ENCODE measurements at places on chromosomes 2 and 18.
A peak's percentile ranks its signal among the peaks of the same experiment; 100 is the strongest.

DNA sequence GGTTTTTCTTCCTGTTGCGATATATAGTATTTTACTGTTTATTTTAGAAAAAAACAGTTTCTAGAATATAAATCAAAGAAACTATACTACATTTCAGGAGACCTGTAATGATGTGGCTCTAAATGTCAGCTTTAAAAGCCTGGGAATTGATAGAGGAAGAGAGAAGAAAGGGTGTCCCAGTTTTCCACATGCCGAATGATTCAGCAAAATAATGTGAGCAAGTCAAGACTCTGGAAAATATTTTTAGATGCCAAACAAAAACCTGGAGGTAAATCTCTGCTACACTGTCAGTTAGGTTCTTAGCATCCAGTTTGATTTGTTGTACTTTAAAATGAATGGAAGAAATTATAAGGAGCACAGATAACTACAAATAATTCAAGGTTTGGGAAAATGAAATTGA is 67.1 kb upstream of the DSG1 start:
- no peaks in the 10 kb centered on the region for H3K27me3 ChIP-seq
- no peaks in the 10 kb centered on the region for H3K4me1 ChIP-seq
- no peak overlapping the region for H3K4me3 ChIP-seq
- no peaks in the 10 kb centered on the region for H3K36me3 ChIP-seq
- no peak for DNase-seq
- no peak overlapping the region for H3K27ac ChIP-seq

DNA sequence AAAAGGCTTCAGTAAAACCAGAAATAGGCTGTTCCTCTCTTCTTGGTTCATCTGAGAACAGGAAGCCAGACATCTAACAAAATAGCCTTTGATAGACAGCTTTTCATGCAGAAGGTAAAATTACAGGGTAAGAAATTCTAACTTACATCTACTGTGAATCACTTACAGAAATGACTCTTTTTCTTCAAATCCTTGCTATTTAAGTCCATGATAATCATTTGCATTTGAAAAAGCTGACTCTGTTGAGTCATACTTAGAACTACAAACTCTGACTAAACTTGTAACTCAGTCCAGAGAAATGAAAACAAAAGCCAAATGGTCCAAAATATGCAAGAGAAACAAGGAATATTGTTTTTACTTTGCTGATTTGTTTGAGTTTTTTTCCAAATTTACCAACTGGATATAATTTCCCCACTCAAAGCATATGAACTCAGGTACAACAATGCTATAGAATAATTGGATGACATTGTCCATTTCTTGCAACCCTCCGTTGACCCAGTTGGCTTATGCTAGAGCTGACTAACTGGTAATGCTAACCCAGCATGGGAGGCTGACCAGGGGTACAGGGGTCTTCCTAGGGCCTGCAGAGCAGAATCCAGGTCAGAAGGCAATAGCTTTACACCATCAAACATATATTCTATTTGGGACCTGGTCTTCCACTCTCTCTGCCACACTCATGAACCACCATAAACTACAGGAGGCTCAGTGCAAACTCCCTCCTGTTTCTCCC is 18.8 kb upstream of the MREG start:
- DNase-seq = no peak
- peak overlapping the region; percentile 67 for H3K4me3 ChIP-seq
- no peaks in the 10 kb centered on the region for H3K27me3 ChIP-seq
- H3K36me3 ChIP-seq = peaks cover 22% of the 10 kb centered on the region
- peak overlapping the region; percentile 93 for H3K27ac ChIP-seq

- H3K27me3 ChIP-seq = no peaks in the 10 kb centered on the region
- DNase-seq = no peak
- H3K4me1 ChIP-seq = no peaks in the 10 kb centered on the region
- no peaks in the 10 kb centered on the region for H3K36me3 ChIP-seq
- H3K27ac ChIP-seq = no peak overlapping the region
- H3K4me3 ChIP-seq = no peak overlapping the region
Measured at GRCh38 chr18:39225373-39225772, 1659.8 kb upstream of the CELF4 start.

DNA sequence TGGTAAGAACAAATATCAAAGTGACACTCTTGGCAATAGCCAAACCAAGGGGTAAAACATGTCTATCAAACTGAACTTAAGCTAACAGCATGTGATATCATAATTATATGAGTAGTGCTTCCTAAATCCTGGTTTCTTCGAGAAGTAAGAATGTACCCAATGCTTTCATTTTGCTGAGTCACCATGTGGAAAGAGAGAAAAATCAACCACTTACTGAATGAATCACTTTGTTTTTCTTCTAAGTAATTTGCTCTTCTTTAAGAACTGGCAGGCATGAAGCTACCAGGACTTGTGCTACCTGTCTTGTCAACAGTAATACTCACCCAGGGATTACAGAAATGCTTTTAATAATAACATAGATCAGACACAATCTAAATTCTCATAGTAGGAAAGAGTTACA is 19.0 kb upstream of the DUSP19 start:
- peaks cover 5% of the 10 kb centered on the region for H3K4me1 ChIP-seq
- peak; percentile 11 for DNase-seq
- H3K27me3 ChIP-seq = peaks cover 7% of the 10 kb centered on the region
- no peak overlapping the region for H3K27ac ChIP-seq
- H3K36me3 ChIP-seq = no peaks in the 10 kb centered on the region
- no peak overlapping the region for H3K4me3 ChIP-seq

DNA sequence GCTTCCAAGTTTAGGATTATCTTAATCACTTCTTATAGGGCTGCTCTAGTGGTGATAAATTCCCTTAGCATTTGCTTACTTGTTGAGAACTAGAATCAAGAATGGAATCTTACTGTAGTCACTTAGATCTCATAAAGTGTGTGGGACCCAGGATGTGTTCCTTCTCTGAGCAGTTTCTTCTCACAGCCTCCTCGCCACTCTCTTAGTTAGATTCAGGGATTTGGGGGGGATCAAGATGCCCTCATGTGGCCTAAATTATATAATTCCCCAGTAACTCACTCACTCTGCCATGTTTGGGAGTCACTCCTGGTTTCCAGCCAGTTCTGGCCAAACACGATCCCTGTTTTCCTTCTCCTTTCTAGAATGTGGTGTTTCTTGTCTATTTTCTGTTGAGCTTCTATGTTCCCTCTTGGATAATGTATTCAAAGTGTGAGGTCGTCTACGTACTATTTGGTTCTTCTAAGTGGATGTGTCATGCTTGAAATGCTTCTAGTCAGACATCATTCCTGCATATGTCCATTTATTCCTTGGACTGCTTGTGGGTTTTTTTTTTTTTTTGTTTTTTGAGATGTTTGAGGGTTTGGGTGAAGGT is 414.9 kb upstream of the SYT4 start:
- H3K27ac ChIP-seq = no peak overlapping the region
- H3K4me3 ChIP-seq = no peak overlapping the region
- H3K36me3 ChIP-seq = no peaks in the 10 kb centered on the region
- H3K27me3 ChIP-seq = no peaks in the 10 kb centered on the region
- H3K4me1 ChIP-seq = no peaks in the 10 kb centered on the region

DNA sequence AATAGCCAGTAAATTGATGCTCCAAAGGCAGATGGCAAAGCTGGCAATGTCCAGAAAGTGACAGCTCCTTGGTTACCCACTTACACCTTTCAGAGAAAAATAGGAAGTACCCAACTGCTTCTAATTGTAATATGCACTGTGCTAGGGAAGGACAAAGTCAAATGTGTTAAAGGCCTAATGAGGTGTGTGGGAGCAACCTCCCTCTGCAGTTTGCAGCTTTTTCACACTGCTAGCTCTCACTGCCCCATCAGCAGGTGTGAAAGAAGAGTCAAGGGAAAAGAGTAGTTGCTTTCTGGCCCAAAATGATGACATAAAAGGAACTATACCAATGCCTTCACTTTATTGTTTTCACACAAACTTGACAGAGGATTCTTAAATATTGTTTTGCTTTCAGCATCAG is 284.1 kb upstream of the SETBP1 start:
- H3K4me3 ChIP-seq = no peak overlapping the region
- no peaks in the 10 kb centered on the region for H3K27me3 ChIP-seq
- H3K36me3 ChIP-seq = no peaks in the 10 kb centered on the region
- no peak for DNase-seq
- H3K4me1 ChIP-seq = no peaks in the 10 kb centered on the region

- no peak overlapping the region for H3K27ac ChIP-seq
- H3K36me3 ChIP-seq = no peaks in the 10 kb centered on the region
- H3K4me1 ChIP-seq = peaks cover 17% of the 10 kb centered on the region
- H3K27me3 ChIP-seq = peaks cover 33% of the 10 kb centered on the region
Measured at GRCh38 chr2:109124982-109125592, 3.9 kb upstream of the SH3RF3 start.

- no peak overlapping the region for H3K27ac ChIP-seq
- H3K36me3 ChIP-seq = no peaks in the 10 kb centered on the region
- H3K4me3 ChIP-seq = no peak overlapping the region
- no peaks in the 10 kb centered on the region for H3K27me3 ChIP-seq
Measured at GRCh38 chr2:861655-862354, 88.8 kb upstream of the SNTG2 start.

- no peak overlapping the region for H3K4me3 ChIP-seq
- no peaks in the 10 kb centered on the region for H3K27me3 ChIP-seq
- H3K27ac ChIP-seq = no peak overlapping the region
- no peaks in the 10 kb centered on the region for H3K4me1 ChIP-seq
Measured at GRCh38 chr2:24164416-24164973, 10.4 kb upstream of the FAM228A start.

- H3K36me3 ChIP-seq = no peaks in the 10 kb centered on the region
- H3K27me3 ChIP-seq = no peaks in the 10 kb centered on the region
Measured at GRCh38 chr2:145026456-145027455, 506.8 kb upstream of the ZEB2 start.

DNA sequence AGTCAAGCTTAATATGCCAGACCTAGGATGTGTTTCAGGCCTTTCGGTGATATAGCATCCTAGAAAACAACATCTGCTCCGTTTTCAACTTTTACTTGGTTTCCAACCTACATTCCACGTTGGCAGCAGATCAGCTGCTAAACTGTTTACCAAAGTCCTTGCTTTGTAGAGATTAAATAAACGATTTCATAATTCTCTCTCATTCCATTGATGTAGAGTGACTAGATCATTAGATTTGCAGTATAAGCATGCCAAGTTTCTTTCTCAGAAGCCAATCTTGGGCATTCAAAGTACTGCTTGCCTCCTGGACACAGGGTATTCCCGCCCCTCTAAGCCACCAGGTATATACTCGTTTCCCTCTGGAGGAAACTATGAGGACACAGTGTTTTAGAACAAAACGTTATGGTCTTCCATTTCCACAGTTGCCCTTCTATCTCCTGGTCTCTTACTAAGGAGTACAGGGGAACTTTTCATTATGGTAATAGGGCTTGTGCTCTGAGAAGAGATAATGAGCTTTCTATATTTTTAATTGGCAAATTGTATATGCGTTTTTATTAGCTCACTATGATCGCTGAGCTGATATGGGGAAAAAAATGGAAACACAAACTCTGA is 10.5 kb upstream of the INSIG2 start:
- no peak overlapping the region for H3K4me3 ChIP-seq
- H3K4me1 ChIP-seq = no peaks in the 10 kb centered on the region
- H3K36me3 ChIP-seq = no peaks in the 10 kb centered on the region
- H3K27me3 ChIP-seq = peaks cover 61% of the 10 kb centered on the region
- no peak overlapping the region for H3K27ac ChIP-seq

GRCh38 chr2:132936261-132936660 is 266.3 kb upstream of the LYPD1 start:
- H3K4me3 ChIP-seq = no peak overlapping the region
- DNase-seq = no peak
- no peaks in the 10 kb centered on the region for H3K27me3 ChIP-seq

- no peak overlapping the region for H3K4me3 ChIP-seq
- H3K4me1 ChIP-seq = peaks cover 7% of the 10 kb centered on the region
- H3K27me3 ChIP-seq = peaks cover 14% of the 10 kb centered on the region
- H3K27ac ChIP-seq = no peak overlapping the region
- DNase-seq = no peak
Measured at GRCh38 chr2:203549406-203549805, 14.3 kb upstream of the RAPH1 start.

Measured in activated CD4-positive, alpha-beta T cell treated with anti-CD3 and anti-CD28 coated beads, Interleukin-2, amount 10 ng/mL, durations not matched to agents 24 days and 14 days (primary cell).